ENCODE measurements at places on chromosomes 6 and 20.

DNA sequence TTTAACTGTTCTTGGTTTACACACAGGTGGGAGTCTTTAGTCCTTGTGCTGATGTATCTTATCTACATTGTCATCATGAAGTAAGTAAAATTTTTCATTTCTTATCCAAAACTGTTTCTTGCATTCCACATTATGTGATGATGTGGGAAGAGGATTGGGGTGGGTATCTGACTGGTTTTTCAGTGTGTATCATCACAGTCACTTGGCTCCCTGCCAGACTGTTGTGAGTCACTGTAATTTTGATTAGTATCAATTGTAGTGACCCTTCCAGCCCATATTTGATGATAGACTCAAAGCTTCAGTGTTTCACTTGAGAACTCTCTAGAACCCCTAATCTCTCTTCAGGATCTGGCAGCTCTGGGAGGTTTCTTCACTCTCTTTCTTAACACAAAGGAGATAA is 84.5 kb upstream of the RIN2 start:
- DNase-seq: no peak

DNA sequence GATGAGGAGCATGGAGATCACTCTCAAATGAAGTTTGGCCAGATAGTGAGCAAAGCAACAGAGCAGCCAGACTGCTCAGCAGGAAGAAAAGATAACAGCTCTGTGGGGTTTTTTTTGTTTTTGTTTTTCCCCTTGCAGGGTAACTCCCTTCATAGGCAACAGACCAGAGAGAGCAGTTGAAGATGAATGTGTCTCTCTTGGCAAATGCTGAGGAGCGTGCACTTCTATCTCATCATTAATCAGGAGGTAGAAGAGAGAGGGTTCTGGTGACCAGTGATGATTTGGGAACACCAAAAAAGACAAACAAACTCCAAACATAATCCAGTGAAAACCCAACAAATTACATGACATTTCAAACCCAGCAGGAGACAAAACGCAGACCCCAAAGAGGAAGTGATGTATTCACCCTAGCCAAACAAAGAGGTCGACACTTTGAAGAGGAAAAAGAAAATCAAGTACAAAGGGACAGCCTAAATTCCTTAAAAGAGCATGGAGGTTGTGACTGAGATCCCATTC is 66.2 kb upstream of the RREB1 start:
- no peak for DNase-seq

GRCh38 chr20:53797085-53797484 is 203.4 kb upstream of the ZNF217 start:
- no peak for DNase-seq

- DNase-seq: no peak
Observed at GRCh38 chr6:149847939-149848267, 16.3 kb downstream of the LRP11 start.

- no peak for DNase-seq
Observed at GRCh38 chr20:15862178-15862577, 711.1 kb downstream of the KIF16B start.

DNA sequence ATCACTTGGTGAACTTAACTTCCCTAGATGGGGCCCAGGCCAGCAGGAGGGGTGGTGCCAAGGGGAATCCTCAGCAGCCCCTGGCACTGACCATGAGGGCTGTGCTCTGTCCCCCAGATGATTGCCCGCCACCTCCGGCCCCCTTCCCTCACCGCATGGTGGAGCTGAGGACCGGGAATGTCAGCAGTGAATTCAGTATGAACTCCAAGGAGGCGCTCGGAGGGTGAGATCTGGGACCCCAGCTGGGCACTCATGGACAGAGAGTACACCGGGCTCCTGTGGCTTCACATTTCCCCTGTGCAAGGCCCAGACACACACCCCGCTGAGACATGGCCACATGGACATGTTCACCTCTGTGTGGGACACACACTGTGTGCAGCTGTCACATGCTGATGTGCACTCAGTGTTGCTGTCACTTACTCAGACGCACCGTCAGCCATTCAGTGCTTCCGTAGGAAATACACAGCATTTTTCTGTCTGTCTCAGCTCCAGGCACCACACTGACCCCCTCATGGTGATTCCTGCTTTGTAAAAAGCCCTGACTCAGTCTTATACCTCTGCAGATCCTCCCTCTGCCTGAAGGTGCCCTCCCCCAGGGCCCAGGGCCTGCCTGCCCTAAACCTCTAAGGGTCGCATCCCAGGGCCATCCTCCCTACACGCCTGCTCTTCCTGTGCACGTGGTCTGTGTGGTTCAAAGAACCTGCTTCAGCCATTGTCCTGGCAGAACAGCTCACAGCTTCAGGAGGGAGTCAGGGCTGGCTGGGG is 4.4 kb downstream of the MYLK2 start:
- DNase-seq: no peak

DNA sequence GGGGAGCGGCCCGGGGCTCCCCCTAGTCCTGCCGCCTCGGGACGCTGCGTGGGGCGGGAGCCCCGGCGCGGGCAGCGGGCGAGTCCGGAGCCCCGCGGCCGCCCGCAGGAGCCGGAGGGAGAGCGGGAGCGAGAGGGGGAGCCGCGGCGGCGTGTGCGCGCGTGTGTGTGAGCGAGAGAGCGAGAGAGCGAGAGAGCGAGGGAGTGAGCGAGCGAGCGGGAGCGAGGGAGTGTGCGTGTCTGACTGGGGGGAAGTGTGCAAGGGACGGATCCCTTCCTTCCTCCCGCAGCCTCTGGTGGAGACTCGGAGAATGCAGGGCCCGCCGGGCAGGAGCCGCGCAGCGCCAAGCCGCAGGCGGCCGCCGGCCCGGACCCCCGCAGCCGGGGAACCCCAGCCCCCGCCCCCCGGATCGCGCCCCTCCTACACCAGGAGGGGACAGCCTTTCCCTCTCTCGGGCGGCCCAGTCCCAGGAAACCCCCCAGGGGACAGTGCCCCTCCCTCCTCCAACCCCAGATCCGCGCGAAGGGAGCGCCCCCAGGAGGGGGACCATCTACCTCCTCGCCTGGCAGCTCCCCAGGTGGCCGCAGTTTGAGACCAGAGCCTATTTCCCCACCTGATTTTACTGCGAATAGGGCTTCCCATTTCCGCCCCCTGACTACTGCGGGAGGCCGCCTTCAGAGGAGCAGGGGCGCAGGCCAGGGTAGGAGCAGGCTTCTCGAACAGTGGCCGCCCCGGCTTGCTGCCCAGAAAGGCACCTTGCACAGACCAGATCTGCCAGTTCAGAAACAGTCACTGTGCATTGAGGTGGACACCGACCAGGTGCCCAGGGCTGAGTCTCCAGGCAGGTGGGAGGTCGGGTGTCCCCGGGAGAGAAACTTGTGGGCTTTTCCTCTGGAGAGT is at the start of gene CDH22:
Gene CDH22, minus strand, starts transcription at position 241 of the 900 bp plus-strand sequence. CDS start 57,204 bp downstream, outside the sequence.
- peak; percentile 39 for DNase-seq

DNA sequence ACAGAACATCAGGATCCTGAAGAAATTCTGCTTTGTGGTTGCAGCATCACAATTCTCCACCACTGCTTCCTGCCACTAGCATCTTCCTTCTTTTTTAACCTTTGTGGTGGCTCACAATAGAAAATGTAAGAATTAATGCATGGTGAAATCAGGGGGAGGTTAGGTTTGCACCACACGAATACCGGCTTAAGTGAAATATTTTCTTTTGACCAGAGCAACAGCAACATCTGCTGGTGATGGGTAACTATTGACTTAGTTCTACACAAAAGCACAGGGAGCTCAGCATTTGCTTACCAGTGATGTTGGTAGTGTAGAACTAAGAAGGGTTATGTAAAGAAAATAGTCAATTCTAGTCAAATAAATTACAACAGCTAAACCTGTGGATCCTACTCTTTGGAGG is 280.5 kb downstream of the SYNE1 start:
- peak; percentile 37 for DNase-seq

DNA sequence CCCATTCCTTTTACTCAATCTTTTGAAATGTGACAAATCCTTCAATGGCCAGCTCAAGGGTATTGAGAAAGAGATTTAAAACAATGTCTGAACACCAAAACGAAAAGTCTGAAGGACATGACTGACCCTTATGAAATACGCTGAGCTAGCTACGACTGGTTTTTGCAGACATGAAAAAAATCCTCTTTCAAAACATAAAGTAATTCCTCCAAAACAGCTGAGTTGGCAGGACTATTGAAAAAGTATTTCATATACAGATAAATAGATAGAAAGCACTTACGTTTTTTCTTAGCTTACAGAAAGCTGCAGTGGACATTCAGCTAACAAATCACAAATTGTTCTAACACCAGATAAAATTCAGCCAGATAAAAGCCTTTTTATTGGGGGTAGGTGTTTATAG is 702.7 kb upstream of the AGPAT4 start:
- DNase-seq: no peak

All from CD4-positive, alpha-beta T cell treated with Interleukin-10 for 1 hour (primary cell).